Stimulated activated CD4-positive, alpha-beta T cell treated with anti-CD3 and anti-CD28 coated beads, Interleukin-15, amount 100 ng/mL, for 48 hours (primary cell): ENCODE measurements at places on chromosomes 11 and 22.

DNA sequence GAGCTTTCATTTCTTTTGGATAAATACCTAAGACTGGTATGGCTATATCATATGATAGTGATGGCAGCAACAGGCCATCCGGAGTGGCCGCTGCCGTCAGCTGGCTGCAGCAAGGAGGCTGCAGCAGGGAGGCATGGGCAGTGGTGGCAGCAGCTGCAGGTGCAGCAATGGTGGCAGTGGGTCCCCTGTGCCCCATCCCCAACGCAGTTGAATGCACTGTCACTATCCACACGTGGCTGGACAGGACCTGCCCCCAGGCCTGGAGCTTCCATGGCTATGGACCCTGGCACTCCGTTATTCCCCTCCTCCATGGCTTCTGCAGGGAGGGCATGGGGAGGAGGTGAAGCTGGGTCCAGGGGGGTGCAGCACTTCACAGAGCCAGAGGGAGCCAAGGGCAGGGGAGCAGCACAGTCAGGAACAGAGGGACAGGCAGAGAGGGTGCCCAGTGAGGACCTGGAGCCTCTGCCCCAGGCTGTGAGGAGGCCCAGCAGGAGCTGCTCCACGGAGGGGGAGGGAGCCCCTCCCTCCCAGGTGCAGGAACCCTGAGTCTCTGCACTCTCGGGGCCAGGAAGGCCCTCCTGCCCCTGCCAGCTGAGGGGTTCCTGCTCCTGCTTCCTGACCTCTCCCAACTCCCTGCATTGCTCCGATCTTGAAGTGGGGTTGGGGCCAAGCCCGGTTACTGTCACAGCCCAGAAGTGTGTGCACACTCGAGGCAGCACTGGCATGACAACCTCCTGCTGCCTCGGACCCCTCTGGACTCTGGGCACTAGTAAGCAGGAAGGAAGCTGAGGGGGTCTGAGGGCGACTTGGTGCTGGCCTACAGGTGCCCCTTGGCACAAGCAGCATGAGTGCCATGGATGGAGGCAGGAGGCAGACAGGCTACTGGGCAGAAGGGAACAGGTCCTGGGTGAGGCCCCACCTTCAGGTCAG is 466.3 kb downstream of the GUCY1A2 start:
- DNase-seq: no peak

DNA sequence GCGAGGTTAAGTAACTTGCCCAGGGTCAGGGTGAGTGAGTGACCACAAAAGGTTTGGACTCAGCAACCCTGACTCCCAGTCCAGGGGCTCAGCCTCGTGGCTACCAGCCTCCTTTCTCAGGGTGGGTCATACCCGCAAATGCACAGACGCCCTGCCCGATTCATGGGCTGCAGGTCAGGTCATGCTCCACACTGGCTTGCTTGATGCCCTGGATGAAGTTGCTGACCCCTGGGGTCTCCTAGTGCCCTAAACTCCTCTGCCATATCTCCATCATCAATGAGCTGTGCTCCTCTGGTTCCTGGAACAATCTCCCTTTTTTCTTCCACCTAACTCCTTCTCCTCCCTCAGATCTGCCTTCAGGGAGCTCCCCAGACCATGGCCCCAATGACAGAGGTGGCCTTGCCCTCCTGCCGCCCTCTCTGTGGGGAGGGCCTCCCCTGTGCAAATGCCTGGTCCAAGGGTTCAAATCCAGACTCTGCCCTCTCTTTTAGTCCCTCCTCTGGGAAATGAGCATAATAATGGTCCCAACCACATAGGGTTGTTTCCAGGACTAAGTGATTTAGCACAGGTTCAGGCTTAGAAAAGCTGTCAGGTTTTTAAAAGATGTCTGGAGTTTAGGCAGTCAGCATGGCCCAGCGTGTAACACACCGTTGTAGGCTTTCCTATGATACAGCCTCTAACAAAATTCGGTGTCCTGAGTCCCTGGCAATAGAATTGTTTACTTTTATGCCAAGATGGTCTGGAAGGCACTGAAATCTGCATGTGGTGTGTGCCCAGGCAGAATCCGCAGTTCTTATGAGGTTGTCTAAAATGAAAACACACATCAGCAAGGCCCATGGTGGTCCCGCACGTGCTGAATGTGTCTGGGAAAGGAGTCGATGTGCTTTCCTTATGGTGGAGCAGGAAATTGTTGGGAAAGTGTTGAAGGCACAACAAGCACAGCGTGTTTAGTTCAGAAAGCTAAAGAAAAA is 63.6 kb downstream of the CD82 start:
- DNase-seq: no peak

- no peak for DNase-seq
Measured at GRCh38 chr11:78336877-78337553, 80.6 kb downstream of the GAB2 start.

DNA sequence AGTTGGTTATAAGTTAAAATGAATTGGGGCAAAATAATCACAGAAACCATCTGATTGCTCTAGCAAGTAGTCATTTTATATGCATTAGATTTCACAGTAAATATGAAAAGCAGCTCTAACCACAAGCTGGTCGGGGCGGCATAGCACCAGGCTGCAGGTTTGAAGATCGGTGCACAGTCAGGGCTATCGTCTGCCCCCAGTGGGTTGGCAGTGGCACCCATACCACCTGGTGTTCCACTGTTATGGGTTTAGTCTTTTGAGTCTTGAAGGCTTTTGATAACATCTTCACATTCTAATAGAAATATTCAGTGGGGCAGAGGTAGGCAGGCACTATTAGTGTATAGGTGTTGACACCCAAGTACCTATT is 62.1 kb downstream of the GRK3 start:
- DNase-seq: no peak

- DNase-seq: no peak
Measured at GRCh38 chr22:44974454-44974853, 35.4 kb downstream of the PHF21B start.

DNA sequence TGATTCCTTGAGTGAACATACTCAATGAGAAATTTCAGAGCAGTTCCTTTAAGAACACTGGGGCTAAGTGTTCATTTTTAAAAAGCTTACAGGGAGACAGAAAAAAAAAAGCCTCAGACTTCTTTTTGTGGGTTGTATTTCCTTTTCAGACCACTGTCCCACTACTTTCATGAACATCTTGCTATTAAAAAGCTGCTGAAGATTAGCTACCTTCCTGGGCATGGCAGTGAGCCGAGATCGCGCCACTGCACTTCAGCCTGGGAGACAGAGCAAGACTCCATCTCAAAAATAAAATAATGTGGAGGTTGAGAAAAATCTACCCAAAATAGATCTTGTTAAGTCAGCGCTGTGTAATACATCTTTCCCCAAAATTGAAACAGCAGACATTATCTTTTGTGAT is 10.8 kb downstream of the TRAF6 start:
- no peak for DNase-seq

DNA sequence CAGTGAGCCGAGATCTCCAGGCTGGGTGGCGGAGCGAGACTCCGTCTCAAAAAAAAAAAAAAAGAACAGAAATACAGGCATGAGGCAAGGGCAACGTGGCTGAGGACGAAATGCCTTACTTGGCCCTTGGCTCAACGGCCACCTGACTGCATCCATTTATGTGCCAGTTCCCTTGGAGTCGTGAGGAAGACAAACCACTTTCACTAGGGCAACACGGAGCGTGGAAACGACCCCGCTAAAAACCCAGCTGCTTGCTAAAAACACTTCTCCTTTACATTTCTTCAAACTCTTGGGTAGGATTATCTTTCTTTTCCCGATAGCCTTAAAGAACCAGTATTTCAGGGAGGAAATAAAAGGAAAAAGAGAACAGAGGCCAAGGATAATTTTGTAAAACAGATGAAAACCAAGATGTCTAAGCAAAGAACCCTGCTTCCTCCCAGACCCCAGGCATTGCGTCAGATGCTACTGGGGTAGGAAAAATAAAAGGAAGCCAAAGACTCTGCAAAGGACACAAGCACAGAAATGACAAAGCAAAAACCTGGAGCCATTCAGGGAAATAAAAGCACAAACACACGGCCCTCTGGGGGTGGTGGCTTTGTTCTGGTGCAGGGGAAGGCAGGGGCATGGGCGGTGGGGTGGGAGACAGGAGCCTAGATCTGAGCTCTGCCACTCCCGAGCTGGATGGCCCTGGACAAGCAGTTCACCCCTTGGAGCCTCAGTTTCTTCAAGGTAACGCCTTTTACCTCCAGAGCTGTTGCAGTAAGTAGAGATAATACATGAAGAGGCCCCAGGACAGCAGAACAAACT is 37.0 kb downstream of the PC start:
- DNase-seq: no peak

DNA sequence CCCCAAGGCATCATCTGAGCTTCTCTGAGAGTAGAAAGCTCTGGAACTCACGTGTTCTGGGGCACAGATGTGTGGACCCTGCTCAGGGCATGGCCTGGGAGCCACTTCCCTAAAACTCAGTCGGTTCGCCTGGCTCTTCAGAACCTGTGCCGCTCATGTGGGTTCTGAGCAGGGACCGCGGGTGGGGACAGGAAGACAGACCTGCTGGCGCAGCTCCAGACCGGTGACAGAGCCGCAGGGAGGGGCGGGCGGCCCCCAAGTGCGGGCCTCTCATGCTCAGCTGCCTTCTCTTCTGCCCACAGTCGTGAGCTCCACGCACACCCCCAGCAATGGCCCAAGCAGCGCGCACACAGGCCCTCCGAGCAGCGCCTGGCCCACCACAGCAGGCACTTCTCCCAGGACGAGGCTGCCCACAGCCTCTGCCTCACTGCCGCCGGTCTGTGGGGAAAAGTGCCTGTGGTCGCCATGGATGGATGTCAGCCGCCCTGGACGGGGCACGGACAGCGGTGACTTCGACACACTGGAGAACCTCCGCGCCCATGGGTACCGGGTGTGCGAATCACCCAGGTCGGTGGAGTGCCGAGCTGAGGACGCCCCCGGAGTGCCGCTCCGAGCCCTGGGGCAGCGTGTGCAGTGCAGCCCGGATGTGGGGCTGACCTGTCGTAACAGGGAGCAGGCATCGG is 24.2 kb downstream of the MUC5AC start:
- no peak for DNase-seq

- no peak for DNase-seq
Measured at GRCh38 chr11:63462137-63462536, 28.8 kb downstream of the PLAAT5 start.

DNA sequence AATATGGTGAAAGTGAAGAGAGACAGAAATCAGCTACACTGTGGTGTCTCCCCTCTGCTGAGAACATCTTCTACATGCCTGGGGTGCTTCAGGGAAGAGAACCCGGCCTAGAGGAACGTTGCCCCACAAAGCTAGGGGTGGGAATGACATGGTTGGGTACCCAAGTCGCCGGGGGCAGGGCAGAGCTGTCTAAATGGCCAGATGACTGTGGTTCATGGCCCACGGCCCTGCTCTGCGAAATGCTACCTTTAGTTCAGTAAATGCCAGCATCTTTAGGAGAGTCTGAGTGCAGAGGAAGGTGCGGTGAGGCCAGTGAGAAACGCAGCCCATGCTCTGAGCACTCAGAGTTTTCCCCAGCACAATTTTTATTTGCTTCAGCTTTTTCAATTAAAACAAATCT is 12.8 kb downstream of the BRD1 start:
- no peak for DNase-seq

- no peak for DNase-seq
Measured at GRCh38 chr22:38180841-38181452, 683 bp downstream of the PLA2G6 start.

DNA sequence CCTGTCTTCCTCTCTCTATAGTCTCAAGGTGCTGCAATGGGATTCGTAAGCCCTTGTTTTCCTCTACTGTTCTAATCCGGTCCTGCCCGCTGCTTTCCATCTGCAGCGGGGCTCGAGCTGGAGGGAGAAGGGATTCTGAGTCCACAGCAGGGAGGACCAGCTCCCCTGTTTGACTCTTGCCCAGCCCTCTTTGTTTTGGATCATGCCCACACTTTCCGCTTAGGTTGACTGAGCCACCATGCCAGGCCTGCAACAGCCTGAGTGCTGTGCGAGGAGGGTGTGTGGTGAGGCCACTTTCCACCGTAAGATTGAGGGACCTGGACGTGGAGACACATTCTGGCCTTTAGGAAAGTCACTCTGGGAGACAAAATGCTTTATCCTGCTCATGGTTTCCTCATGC is 58.3 kb downstream of the CEP164 start:
- DNase-seq: no peak

- peak; percentile 16 for DNase-seq
Measured at GRCh38 chr22:19121631-19122142, 525 bp downstream of the DGCR2 start.

GRCh38 chr11:58433638-58434203 is 5.8 kb upstream of the OR5B2 start:
- no peak for DNase-seq
